ENCODE measurements at places on chromosomes 2 and 18.

DNA sequence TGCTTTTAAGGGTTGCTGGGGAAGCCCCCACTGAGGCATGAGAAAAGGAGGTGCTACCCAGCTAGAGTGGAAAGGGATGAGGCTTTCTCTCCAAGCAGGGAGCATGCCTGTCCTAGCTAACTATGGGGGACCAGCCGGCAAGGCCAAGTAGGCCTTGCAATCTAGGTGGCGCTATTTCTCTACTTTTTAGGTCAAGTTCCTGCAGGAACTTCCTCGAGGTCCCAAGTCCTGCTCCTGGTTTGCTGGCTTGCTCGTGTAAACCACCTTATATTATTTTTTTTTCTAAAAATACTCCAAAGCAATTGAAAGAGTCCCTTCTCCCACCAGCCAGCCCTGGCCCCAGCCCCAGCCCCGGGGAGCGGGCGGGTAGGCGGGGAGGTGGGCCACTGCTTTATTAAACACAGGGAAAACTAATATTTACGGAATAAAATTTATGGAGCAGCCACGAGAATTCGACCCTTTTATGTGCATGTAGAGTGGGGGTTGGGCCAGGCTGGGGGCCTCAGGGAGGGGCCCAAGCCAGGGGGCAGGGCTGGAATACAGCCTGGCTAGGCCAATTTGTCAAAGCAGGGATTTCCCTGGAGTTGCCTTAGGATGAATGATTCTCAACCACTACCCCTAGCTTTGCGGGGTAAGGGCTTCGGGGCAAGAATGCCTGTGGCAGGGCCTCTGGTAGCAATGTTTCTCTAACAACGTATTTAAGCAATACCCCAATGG, 12.8 kb upstream of the IHH start:
- DNase-seq: peak; percentile 85

GRCh38 chr2:171141320-171141719, 19.4 kb downstream of the TLK1 start:
- peak; percentile 20 for DNase-seq

DNA sequence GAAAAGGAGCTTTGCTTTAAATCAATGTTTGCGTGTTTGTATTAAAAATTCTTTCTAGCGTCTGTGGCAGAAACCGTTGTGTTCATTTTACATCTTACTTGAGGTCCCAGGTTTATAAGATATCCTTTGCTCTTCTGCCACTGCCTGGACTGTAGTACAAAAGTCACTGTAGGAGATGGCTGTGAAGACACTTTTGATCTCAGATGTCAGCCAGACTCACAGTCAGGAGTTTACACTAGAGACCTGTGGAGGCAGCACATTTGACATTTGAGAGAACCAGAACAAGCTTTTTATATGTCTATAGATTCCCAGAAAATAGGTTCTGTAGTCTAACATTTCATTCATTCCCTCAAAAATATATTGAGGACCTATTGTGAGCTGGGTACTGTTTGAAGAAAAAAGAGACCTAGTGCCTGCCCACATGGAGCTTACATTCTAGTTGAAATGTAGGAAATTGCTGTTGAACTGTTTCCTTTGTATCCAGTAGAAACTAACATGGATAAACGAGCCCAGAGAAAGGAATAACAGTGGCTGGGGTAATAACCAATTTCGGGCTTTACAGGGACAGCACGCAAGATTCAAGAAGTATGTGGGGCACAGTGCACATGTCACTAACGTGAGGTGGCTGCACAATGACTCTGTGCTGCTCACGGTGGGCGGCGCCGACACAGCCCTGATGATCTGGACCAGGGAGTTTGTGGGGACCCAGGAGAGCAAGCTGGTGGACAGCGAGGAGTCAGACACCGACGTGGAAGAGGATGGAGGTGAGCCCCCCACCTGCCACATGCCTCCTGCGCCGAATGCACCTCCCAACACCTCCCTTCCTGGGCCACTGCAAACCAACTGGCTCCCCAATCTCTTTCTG, 122.3 kb downstream of the RTN4 start:
- no peak for DNase-seq

DNA sequence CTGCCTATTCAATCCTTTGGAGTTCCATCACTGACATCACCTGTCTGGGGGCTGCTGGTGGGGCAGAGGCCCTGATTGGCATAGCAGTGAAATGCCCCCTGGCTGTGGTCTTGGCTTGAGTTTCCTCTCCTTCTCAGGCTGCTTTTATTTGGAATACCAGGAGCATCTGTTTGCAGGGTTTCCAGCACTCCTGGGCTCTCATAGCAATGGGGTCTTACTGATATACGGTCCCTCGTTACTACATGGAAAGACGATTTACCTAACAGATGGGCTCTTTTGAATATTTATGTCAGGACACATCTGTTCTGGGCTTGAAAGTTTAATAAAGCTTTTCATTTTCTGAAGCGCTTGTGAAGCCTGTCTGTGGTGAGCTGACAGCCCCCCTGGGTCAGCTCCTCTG, 230.3 kb downstream of the SLC4A3 start:
- DNase-seq: no peak

DNA sequence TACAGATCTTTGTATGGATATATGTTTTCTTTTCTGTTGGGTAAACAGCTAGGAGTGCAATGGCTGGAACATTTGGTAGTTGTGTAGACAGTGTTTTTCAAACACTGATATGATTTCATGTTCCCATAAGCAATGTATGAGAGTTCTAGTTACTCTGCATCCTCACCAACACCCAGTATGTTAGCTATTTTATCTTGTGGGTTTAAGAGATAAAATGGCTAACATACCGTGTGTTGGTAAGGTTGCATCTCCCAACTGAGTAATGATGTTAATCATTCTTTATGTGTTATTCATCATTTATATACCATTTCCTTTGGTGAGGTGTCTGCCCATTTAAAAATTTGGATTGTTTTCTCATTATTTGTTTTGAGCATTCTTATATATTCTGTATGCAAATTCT, 65.7 kb downstream of the LYPD6B start:
- DNase-seq: no peak

DNA sequence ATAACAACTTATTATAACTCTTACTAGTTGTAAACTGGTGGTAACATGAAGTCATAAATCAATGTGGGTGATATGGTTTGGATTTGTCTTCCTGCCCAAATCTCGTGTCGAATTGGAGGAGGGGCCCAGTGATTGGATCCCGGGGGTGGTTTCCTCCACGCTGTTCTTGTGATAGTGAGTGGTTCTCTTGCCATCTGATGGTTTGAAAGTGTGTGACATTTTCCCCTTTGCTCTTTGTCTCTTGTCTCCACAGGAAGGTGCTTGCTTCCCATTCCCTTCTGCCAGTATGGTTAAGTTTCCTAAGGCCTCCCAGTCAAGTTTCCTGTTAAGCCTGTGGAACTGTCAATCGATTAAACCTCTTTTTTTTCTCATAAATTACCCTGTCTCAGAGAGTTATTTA, 321.6 kb downstream of the DSEL start:
- no peak for DNase-seq

DNA sequence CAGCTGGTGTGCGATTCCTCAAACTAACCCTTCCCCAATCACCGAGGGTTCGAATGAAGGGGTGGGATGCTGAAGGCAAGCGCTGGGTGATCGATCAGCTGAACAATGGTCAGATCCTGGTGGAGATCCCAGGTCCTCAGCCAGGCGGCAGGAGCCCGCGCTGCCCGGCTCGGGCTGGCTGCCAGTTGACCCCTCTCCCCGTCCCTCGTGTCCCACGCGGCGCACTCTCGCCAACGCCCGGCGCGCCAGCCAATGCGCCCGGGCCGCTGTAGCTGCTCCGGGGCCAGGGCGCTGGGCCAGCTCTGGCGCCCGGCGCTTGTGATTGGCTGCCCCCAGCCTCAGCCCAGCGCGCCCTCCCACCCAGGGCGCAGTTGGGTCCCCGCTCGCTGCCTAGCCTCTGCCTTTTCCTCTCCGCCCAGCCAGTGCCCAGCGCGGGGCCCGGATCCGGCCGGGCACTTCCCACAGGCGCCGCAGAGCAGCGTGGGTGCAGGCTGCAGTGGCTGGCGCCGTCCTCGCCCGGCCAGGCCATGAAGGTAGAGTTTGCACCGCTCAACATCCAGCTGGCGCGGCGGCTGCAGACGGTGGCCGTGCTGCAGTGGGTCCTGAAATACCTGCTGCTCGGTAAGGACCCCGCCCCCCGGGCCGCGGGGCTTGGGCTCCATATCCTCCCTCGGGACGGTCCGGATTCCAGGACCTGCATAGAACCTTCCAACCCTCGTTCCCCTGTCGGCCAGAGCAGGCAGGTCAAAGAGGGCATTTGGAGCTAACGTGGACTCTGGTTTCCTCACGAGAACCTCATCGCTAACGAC, at the start of gene MOGAT1:
Gene MOGAT1, plus strand, starts transcription at position 400 of the 809 bp plus-strand sequence. Its CDS starts 128 bp downstream, at position 528.
- no peak for DNase-seq

DNA sequence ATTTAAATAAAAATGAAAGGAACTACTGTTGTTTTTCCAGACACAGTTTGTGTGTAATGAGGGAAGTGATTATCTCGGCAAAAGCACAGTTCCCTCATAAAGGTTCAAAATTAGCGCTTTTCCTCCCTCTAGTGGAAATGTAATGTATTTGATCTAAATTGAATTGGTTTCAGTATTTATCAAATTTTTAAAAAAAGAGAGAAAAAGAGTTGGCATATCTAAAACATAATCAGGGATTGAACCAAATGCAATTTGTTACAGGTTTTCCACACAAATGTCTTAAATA, 37.5 kb downstream of the CMPK2 start:
- DNase-seq: peak; percentile 79

Data from choroid plexus epithelial cell (primary cell).